ENCODE measurements at places on chromosomes 7 and 10.

GRCh38 chr10:17497446-17498030 lies 43.1 kb upstream of the ST8SIA6 start:
- no peak for DNase-seq

GRCh38 chr10:127948791-127949190 lies 41.9 kb downstream of the PTPRE start:
- no peak for DNase-seq

DNA sequence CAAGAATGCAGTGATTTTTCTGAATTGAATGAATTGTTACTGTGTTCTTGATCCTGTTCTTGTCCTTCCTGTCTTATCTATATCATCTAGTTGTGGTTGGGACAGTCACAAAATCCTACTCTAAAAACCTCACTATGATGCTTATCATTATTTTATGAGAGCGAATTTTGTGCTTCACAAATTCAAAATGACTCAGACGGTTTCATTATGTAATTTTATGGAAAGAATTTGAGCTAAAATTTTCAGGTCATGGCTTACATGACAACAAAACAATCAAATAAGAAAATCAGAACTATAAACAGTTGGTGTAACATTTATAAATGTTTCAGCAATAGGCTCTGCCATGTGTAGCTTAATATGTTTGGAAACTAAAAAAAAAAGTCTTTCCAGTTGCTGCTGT lies 6.9 kb downstream of the PRKAR2B start:
- DNase-seq, result no peak

DNA sequence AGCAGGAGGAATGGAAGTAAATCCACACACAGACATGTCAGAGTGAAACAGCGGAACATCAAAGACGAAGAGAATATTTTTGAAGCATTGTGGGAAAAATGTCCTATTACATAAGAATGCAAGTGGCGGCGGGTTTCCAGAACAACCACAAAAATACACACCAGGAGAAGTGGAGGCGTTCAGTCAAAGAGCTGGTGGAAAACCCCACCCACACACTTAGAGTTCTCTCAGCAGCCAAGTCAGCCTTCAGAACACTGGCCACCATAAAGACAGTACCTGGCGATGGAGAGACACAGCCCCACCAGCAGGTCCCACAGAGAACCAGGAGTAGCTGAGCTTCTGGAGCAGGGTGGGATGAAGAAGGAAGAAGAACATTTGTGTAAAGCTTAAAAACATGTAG lies 23.7 kb downstream of the NKX6-2 start:
- DNase-seq, result no peak

- DNase-seq, result no peak
Observed at GRCh38 chr7:6243168-6243567, 29.3 kb downstream of the CYTH3 start.

DNA sequence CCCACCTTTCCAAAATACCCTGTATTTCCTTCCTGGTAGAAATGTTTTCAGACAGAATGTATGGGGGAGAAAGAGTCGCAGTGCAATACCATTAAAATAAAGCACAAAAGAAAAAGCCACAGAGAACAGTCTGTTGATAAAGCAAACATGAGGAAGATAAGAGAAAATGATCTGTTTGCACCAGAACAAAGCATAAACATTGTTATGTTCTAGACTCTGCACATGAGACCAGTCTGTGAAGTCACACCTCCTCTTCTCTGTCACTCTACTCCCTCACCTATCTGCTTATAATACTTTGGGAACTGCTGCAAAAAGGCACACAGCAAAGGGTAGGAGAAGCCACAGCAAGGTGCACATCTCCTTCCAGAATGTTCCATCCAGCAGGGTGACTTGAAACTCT lies 67.2 kb upstream of the LRGUK start:
- DNase-seq, result no peak

DNA sequence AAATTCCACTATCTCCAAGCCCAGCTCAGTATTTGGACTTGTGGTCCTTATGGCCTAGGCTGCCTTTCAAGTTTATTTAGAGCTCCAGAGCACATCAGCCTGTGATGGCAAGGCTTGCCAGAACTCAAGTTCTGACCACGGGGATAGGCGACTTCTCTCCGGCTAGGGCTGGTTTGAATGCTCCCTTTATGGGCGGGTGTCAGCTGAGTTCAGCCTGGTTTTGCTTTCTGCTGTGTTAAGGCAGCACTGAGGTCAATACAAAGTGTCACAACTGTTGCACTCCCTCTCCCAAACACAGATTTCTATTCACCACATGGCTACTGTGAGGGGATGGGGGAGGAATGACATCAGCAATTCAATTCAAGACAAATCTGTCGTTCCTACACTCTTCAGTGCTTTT lies 318.1 kb upstream of the MYO3A start:
- DNase-seq, result no peak

Measured in hypothalamus (tissue), 51 donors.